ENCODE measurements at places on chromosomes 11 and 22.
A peak's percentile ranks its signal among the peaks of the same experiment; 100 is the strongest.

- ATAC-seq = no peak
These were observed 365 bp downstream of the MGAT3 start for GRCh38 chr22:39457198-39457555.

DNA sequence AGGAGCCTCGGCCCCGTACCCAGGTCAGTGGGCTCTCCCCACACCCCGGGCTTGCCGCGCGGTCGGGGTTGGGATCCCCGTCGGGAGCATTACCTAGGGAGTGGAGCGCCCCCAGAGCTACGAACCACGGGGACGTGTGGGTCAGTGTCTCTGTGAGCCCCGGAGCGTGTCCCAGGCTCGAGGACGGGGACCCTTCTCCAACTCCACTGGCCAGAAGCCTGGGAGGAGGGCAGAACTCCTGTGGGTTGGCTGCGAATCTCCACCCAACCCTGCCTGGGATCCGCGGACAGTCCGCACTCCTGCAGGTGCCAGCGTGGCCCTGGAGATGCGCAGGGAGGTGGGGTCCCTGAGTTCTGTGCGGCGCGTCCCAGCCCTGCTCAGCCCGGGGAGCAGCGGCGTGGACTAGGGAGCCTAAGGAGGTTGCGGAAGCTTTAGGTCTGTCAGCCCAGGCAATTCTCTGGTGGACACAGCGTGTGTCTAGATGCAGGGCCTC, 346 bp downstream of the PPFIBP2 start:
- peak; percentile 10 for ATAC-seq

DNA sequence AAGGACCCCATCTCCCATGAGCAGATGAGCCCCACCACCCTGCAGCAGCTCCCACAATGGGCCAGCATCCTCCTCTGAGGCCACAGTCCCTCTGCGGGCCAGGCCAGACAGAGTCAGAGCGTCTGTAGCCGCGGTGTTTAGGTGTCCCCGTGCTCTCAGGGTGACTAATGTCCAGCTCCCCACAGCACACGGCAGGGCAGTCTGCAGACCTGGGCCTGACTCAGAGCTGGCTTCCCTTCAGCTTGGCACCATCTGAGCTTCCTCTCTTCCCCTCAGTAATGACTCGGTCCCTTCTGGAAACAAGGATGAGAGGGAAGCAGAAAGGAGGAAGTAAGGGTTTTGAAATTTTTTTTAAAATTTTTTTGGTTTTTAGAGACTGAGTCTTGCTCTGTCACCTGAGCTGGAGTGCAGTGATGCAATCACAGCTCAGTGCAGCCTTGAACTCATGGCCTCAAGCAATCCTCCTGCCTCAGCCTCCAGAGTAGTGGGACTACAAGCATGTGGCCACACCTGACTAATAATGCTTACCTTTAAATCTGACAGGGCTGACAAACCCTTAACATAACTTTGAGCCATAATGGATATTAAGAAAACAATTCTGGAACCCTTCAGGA, 28.5 kb downstream of the LRRC74B start:
- ATAC-seq = no peak

- no peak for ATAC-seq
These were observed 12.5 kb upstream of the MGAT3 start for GRCh38 chr22:39444247-39444800.

GRCh38 chr22:39518996-39519680, 1.2 kb upstream of the ATF4 start:
- ATAC-seq = no peak

DNA sequence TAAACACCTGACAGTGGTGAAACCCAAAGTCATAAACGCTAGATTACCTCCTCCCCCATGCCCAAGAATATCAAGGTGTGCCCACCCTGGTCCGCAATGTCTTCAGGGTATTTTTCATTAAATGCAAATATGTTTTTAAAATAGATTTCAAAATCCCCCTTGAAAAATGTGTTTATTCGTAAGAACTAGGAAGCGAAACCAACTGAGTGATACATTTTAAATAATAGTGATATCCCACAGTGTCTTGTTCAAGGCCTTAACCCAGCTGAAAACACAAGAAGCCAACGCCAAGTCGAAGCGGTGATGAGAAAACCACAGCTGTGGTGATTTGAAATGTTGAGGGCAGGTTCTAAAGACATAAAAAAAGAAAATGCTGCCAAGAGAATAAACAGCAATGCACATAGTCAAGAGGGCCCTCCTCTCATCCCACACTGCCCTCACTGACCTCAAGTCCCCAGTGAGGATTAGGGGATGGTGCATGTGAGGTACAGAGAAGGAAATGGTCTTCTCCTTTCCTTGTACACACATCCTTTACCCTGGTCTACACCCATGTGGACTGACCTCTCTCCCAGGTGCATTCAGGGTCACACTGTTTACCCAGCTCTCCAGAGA, 25.5 kb downstream of the KCNJ1 start:
- ATAC-seq = no peak

GRCh38 chr22:28246397-28246796, 327.3 kb upstream of the PITPNB start:
- ATAC-seq = no peak

- no peak for ATAC-seq
These were observed 170.5 kb upstream of the SYT13 start for GRCh38 chr11:45456686-45457085.

DNA sequence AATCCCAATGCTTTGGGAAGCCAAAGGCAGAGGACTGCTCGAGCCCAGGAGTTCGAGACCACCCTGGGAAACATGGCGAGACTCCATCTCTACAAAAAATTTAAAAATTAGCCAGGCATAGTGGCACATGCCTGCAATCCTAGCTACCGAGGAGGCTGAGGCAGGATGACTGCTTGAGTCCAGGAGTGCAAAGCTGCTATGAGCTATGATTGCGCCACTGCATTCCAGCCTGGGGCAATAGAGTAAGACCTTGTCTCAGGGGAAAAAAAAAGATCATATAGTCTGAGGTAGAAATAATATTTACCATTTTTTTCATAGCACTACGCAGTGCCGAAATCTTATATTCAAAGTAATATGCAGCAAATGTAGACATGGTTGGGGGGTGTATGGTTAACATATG, 47.8 kb downstream of the MRTFA start:
- ATAC-seq = no peak

- ATAC-seq = no peak
These were observed 2.7 kb downstream of the PPFIBP2 start for GRCh38 chr11:7516475-7516874.

DNA sequence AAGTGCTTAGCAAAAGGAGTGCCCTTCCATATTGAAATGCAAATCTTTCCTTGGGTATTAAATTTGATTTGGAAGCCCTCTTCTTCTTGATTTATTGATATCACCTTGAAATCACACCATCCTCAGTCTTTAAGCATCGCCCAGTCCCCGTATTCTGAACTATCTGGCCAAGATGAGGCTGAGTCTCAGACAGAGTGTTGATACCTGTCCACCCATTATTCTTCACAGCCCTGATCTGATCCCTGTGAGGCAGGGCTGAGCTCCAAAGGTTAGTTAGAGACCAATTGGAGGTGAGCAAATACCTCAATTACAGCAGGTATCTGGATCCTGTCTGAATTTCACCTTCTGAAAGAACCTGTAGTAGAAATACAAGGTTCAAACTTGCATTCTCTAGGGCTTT, 326.3 kb downstream of the FAT3 start:
- no peak for ATAC-seq

DNA sequence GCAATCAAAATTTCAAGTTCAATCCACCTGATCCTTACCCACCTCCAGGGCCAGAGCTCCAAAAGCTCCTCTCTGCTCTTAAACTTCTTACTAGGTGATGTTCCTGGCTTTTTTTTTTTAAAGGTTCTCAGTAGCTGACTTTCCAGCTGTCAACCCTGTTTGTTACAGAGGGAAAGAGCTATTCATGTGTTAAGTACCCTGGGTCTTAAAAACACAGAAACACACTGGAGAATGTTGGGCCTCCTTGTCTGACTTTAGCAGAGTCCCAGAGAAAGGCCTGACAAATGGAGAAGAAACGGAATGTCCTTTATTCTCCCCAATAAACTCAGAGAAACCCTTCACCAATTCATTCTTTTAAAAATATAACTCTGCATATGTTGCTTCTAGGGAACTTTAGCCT, 3.2 kb downstream of the LRRC4C start:
- ATAC-seq = no peak

DNA sequence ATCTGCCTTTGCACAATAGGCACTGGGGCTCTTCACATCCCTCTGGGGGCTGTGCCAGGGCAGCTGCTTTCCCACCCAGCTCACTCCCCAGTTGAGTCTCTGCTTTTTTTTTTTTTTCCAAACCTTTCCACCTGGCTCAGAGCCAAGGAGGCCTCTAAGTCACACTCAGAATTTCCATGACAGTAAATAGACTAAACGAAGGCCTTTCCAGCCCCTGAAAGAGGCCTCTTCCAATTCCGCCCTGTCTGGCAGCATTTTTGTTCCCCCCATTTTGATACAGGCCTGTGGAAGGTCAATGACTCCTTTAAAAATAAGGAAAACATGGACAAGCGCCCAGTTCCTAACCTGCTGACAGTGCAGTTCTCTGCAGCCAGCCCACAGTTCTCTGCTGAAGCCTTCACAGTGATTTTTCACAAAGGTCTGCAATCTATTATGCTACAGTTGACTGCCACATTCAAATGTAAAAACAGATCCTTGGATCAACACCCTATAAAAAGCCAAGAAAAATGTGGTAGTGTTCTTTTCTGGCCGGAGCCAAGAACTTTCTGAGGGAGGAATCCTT, 107.5 kb upstream of the SESN3 start:
- ATAC-seq = no peak

DNA sequence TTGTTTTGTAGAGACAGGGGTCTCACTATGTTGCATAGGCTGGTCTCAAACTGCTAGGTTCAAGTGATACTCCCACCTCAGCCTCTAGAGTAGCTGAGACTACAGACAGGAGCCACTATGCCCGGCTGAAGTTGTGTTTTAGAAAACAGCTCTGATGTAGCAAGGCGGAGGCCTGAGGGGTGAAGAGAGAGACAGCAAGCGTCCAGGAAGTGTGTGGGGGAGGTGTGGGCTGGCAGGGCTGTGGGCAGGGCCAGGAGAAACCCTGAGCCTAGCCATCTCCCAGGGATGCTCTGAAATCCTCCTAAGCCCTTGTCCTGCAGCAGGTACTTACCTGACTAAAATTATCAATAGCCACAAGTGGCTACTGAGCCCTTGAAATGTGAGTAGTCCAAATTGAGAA, 16.1 kb upstream of the RPS3 start:
- peak; percentile 39 for ATAC-seq

- no peak for ATAC-seq
These were observed 690.4 kb downstream of the BRD1 start for GRCh38 chr22:49137206-49137840.

- ATAC-seq = no peak
These were observed 54.8 kb downstream of the NAT10 start for GRCh38 chr11:34160049-34160721.

DNA sequence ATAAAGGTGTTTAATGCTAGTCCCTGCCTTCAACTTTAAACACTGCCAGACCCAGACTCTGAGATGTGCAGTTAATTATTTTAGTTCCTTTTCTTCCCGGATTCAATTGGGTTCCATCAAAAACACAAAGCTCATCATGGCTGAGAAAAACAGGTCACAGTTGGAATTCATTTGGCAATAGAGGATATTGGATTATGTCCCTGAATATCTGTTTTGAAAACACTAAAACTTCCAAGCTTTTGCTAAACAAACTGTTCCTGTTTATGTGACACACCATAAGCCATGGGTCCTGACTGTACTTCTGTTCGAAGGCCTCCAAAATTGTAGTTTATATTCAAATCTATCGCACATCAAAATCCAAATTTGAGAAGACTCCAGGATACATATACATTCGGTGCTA, 150.7 kb downstream of the TRPC6 start:
- no peak for ATAC-seq

DNA sequence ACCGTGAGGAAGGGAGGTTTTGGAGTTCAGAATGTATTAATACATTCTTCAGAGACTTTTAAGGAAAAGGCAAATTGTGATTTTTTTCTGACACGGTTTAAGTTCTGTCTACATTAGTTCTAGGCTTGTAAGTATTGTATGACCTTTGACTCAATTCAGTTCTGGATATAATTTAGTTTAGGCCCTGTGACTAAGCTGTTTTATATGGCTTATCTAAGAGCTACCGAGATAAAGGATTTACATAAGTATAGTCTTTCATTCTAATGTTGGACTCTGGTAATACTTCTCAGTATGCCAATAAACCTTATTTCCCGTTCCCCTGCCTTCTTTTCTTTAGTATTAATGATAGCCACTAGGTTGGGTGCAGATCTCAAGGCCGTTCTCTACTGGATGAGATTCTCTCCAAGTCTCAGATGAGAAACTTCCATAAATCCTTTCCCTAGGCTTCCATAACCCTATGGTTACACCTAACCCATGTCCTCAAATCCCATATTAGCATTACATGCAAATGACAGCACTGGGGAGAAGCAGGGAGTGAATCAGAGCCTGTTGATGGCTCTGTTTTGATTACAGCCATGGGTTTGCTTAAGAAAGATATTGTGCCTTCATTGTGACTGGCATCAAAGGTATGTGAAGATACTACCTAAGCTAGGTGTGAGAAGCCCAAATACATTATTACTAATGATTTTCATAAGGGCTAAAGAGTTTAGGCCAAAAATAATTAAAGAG, 38.7 kb downstream of the BARX2 start:
- no peak for ATAC-seq

GRCh38 chr11:17722000-17722643, 2.8 kb downstream of the MYOD1 start:
- no peak for ATAC-seq

- peak; percentile 21 for ATAC-seq
These were observed 455.0 kb downstream of the BRD1 start for GRCh38 chr22:49372530-49373288.

DNA sequence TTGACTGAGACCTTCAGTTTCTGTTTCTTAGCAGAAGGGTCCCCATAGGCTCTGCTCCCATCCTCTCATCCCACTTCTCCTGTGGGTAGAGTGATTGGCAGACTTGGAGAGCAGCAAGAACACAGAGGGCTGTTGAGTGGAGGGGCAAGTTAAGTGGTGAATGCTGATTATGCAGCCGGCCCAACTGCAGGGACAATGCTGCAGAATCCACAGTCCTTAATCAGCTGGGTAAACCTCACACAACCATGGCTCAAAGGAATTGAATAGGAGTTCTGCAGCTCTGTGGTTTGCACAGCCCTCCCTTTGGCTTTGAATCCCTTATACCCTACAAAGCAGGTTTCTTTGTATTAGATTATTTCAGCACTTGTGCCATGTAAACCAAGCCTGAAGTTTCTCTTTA, 161.1 kb downstream of the NAV2 start:
- no peak for ATAC-seq

- no peak for ATAC-seq
These were observed 687.8 kb downstream of the KCNA4 start for GRCh38 chr11:29328961-29329441.
